ENCODE measurements at places on chromosomes 12 and 14.

DNA sequence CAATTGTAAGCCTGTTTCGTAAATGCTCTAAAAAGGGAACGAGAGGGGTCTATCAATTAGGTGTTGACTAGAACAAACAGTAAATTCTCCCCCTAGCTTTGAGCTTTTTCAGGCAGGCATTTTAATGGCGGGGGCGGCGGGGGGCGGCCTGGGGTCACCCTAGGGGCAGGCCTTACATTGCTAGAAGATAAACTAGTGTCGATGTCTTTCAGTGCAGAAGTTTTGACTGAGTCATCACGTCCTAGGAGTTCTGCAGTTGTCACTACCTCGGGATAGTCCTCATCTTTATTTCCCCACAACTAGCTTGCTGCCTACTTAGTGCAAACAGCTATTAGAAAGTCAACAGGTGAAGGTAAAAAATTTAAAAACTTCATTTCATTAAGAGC, 1.6 kb downstream of the ATP6V1D start:
- DNase-seq = no peak

DNA sequence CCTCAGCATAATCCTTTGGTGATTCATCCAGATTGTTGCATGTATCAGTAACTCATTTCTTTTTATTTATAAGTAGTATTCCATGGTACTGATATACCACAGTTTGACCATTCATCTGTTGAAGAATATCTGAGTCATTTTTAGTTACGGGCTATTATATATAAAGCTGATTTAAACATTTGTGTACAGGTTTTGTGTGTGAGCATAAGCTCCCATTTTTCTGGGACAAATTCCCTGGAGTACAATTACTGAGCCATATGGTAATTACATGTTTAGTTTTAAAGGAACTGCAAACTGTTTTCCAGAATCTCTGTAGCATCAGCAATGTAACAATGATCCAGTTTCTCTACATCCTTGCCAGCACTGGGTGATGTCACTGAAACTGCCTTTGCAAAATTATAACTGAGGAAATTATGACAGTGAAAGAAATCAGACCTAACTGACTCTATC, 236.2 kb upstream of the KRR1 start:
- DNase-seq = no peak

GRCh38 chr12:1881936-1882335, 36.5 kb downstream of the CACNA2D4 start:
- DNase-seq = no peak

GRCh38 chr12:25715102-25715501, 162.0 kb upstream of the LMNTD1 start:
- no peak for DNase-seq

GRCh38 chr12:16369156-16369555, 21.7 kb downstream of the MGST1 start:
- DNase-seq = no peak

DNA sequence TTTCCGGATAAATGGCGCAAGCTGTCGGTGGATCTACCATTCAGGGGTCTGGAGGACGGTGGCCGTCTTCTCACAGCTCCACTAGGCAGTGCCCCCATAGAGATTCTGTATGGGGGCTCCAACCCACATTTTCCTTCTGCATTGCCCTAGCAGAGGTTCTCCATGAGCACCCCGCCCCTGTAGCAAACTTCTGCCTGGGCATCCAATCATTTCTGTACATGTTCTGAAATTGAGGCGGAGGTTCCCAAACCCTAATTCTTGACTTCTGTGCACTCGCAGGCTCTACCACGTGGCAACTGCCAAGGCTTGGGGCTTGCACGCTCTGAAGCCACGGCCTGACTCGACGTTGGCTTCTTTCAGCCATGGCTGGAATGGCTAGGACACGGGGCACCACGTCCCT, 5.1 kb upstream of the SERPINA10 start:
- no peak for DNase-seq

DNA sequence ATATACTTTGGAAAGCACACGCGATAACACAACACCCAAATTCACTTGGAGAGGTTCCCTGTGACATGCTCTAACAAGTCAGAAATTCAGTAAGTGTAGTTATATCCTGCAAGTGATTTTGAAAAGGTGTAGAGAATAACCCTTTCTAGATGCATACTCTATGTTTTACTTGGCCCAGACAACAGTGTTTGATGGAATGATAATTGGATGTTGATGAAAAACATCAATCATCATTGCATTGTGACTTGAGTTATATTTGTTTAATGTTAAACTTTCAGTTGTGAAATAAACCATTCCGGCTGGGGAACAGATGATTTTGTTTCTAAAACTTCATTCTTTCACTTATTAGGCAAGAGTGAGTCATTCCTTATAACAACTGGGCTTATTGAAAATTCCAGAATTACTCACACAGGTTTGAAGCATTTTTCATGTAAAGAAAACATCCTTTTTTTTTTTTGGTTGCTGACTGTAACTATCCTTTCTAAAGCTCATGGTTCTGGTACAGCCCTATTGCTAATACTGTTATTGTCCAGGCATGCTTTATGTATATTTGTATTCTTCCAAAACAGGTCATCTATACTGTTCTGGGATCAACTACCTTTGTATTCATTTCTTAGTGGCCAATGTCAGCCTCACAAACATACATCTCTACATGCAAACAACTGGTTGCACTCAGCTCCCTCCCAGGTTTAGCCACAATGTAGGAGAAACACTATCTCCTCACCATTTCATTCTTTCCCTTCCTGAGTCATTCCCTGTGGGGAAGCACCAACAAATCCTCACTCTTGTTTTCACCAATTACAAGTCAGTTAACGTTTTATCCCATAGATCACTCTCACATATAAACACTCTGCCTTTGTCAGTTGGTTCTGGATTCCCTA, 121.2 kb upstream of the LRIG3 start:
- DNase-seq = no peak
